ENCODE measurements at places on chromosomes 13 and 19. TPM values are rescaled to one million over a fixed set of nuclear protein-coding genes. Genes with fewer than 3 reads are reported as not detected.

- H3K4me3 ChIP-seq, result no peak overlapping the region
- no peaks in the 10 kb centered on the region for H3K36me3 ChIP-seq
- H3K4me1 ChIP-seq, result no peaks in the 10 kb centered on the region
Measured at GRCh38 chr13:78867655-78868054, 208.7 kb upstream of the OBI1 start.

- no peaks in the 10 kb centered on the region for H3K4me1 ChIP-seq
- no peak overlapping the region for H3K27ac ChIP-seq
- H3K4me3 ChIP-seq, result no peak overlapping the region
- no peaks in the 10 kb centered on the region for H3K27me3 ChIP-seq
- no peaks in the 10 kb centered on the region for H3K36me3 ChIP-seq
Measured at GRCh38 chr13:34320084-34320483, 502.1 kb downstream of the RFC3 start.

DNA sequence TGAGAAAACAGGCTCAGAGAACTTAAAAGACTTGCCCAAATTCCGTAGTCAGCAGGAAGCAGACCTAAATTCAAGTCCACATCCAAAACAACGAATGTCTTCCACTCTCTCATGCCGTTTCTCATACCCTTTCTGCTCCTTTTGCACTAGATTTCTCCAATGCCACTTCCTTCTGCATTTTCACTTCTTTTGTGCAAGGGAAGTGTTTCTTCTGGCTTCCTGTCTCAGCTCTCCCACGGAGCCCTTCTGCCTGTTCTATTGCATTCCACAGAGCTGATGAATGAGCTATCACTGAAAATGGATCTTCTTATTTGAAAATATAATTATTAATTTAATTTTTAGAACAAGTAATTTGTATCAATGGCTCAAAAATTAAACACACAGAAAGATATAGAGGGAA is 56.1 kb upstream of the STK24 start:
- no peak overlapping the region for H3K27ac ChIP-seq
- H3K4me1 ChIP-seq, result no peaks in the 10 kb centered on the region
- no peak for DNase-seq

- no peaks in the 10 kb centered on the region for H3K27me3 ChIP-seq
- H3K4me1 ChIP-seq, result no peaks in the 10 kb centered on the region
- H3K4me3 ChIP-seq, result no peak overlapping the region
- peaks cover 37% of the 10 kb centered on the region for H3K36me3 ChIP-seq
Measured at GRCh38 chr19:58338825-58339558, 12.2 kb downstream of the ZSCAN22 start.

GRCh38 chr13:110366733-110367132 is 59.6 kb downstream of the COL4A2 start:
- H3K36me3 ChIP-seq, result no peaks in the 10 kb centered on the region
- no peak overlapping the region for H3K27ac ChIP-seq
- no peak overlapping the region for H3K4me3 ChIP-seq
- DNase-seq, result no peak

DNA sequence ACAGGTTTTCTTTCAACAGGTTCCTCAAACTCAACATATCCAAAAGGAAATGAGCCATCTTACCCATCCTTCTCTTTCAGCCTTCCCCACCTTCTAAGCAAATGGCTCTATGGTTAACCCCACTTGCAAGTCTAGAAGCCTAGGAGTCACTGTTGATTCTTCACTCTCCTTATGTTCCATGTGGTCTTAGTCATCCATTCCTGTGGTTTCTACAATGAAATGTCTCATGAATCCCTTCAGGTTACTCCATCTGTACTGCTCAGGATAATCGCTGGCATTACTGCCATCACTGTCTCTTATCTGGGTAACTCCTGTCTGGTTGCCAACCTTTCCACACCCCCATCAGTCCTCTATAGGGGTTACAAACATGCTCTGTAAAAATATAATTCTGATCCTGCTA is 381.3 kb downstream of the ENOX1 start:
- no peaks in the 10 kb centered on the region for H3K27me3 ChIP-seq
- H3K4me1 ChIP-seq, result no peaks in the 10 kb centered on the region
- no peaks in the 10 kb centered on the region for H3K36me3 ChIP-seq
- no peak overlapping the region for H3K27ac ChIP-seq
- DNase-seq, result no peak

The CGB8 gene
- total RNA-seq, result not detected

The USF2 gene
- 335 TPM for total RNA-seq

All from CD4-positive, alpha-beta T cell (primary cell).